Activated CD8-positive, alpha-beta memory T cell treated with anti-CD3 and anti-CD28 coated beads for 24 hours (primary cell): ENCODE measurements at places on chromosomes 13 and 19.
A peak's percentile ranks its signal among the peaks of the same experiment; 100 is the strongest.

DNA sequence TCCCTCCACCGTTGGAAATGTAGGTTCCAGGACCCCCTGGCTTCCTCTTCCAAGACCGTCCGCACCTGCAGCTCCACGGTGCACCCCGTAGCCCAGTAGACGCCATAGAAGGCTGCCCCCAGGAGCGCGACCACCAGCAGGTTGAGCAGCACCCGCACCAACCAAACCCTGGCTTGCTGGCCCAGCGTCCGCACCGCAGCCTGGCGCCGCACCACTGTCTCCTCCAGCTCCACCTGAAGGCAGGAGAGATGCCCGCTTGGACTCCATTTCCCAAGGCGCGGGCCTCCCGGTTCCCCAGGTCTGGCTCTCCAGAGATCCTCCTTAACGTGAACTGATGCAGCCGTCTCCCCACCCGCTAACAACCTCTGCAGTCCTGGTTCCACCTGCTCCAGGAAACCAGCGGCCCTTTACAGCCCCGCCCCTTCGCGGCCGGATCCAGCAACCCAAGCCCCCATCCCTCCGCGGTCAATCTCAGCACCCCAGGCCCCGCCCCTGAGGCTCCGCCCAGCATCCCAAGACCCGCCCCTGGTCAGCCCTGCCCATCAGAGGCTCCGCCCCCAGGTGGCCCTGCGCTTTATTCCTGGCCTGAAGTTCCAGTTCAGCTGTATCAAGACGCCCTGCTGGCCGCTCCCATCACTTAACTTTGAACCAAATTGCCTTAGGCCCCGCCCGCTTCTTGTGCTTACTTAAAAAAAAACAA lies 5.0 kb upstream of the LENG1 start:
- no peak for DNase-seq

DNA sequence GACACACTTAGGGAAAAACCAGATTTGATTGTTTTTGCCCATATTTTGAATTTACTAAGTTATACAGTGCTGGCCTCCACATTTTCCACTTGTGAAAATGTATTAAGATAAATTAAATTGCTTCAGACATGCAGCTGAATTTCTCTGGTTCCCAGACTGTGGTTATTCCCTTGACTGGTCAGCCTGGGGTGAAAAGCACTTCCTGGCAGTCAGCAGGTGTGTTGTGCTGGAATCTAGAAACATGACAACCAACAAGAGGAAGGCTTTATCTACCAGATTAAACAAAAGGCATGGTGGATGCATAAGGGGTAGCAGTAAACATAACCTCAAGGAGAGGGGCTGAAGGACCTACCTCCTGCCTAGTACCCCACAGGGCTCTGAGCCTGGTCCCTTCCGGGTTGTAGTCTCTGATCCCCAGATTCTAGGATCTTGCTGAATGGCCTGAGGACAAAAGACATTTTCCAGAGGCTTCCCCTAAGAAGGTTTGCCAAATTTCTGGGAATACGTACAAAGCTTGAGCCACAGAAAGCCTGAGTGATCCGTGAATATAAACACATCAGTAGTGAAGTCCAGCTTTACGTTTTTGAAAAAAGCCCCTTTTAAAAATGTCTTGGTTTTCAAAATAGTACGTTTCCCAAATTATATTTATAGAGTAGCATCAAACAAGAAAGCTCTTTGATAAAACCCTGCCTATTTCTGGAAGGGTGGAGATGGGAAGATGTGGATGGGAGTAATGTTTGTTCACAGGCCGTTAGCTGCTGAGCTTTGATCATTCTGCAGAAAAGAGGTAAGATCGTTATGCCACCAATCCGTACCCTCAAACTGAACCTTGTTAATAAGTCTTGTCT lies 133.4 kb downstream of the LACC1 start:
- DNase-seq, result no peak

DNA sequence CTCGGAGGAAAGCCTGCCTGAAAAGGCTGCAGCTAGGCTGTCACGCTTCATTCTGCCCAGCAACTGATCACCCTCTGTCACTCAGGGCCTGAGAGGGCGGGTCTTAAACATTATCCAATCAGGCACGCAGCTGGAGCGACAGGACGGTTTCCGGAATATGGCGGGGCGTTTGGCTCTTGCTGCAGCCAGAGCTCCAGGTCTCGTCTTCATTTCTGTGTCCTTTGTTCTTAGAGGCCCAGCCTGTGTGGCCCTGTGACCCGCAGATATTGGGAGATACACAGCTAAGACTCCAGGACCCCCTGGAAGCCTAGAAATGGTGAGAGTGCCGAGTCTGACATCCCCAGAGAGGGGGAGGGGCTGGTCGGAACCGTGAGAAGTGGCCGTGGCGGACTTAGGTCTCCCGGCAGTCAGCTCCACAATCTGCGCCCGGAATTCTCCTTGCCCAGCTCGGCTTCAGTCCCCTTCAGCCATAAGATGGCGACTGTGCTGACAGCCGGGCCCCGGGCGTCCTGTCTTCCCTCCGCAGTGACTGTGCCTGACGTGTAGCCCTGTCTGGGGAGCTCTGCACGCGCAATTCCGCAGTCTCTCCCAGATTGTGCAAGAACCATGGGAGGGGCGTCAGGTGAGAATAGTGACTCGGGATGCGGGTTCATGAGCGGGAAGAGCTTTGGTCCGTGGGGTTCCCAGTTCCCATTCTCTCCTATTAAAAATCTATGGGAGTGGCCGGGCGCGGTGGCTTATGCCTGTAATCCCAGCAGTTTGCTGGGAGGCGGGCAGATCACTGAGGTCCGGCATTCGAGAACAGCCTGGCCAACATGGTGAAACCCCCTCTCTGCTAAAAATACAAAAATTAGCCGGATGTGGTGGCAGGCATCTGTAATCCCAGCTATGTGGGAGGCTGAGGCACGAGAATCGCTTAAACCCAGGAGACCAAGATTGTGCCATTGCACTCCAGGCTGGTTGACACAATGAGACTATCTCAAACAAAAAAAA lies at the start of gene ZNF429:
TSS of gene ZNF429 (plus strand) at position 144 of the 993 bp plus-strand sequence. CDS start at position 314, 170 bp downstream.
- peak; percentile 92 for DNase-seq

GRCh38 chr13:107941345-107942029 lies 273.8 kb downstream of the LIG4 start:
- DNase-seq, result no peak

GRCh38 chr13:113840541-113841352 lies 23.1 kb downstream of the GAS6 start:
- no peak for DNase-seq

GRCh38 chr13:42174344-42175162 lies 97.4 kb upstream of the AKAP11 start:
- DNase-seq, result no peak

- no peak for DNase-seq
Observed at GRCh38 chr13:103356226-103356864, 290.1 kb upstream of the SLC10A2 start.

DNA sequence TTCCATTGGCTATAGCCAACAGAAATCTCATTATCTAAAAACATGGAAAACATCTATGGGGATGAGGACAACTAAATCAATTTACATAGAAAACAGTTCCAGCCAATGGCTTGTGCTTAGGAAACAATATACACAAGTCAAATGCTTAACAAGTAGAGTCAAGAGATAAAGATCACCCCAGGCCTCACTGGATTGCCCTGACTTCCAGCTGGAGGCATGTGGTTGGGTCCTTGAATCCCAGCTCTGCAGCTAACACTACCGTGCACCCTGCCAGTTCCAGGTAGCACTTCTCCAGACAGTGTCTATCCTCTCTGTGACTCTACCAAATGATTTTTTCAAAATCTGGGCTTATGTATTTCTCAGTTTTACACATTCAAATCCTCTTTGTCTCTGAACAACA lies 80.2 kb downstream of the DOCK9 start:
- no peak for DNase-seq

DNA sequence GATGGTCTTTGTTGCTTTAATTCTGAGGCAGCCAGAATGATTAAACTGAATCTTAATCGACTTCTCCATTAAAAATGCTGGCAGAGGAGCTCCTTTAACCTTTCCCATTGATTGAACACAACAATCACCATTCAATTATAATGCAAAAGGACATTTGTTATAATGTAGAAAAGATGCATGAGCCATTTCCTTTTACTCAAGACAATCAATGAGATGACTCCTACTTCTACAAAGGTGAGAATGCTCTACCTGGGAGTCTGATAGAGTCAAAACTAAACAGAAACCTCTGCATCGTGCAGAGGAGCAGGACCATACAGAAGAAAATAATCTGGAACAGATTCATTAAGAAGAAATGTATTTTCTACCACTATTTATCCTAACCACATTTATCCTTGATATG lies 253.6 kb upstream of the DACH1 start:
- no peak for DNase-seq

GRCh38 chr13:24741016-24741662 lies 22.8 kb upstream of the RNF17 start:
- no peak for DNase-seq

DNA sequence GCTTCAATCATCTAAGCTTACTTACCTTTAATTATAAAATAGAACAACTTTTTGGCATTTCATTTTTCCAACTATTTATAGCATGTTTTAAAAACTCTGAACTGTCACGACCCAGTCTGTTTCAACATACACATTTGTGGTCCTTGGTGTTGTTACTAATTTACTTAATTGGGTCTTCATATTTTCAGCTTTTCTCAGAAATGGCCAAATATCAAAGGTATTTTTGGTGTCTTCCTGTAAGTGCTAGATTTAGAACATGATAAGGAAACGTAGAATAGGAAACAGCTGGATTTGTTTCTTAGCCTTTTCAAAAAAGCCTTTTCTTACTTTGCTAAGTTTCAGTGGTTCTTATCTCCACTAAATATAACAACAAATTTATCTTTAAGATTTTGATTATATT lies 11.4 kb downstream of the LPAR6 start:
- no peak for DNase-seq

DNA sequence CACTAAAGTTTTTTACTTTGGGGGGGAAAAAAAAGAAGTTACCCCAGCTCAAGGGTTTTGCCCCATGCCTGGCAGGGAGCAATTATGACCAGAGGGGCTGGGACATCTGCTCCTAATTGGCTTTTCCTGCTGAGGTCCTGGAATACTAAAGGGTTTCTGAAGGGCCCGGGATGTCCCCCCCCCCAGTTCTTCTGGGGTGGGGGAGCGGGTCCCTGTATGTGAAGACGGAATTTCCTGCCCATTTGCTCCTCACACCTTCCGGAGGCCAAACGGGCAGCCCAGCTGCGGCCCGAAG lies 1.1 kb upstream of the DLL3 start:
- no peak for DNase-seq

DNA sequence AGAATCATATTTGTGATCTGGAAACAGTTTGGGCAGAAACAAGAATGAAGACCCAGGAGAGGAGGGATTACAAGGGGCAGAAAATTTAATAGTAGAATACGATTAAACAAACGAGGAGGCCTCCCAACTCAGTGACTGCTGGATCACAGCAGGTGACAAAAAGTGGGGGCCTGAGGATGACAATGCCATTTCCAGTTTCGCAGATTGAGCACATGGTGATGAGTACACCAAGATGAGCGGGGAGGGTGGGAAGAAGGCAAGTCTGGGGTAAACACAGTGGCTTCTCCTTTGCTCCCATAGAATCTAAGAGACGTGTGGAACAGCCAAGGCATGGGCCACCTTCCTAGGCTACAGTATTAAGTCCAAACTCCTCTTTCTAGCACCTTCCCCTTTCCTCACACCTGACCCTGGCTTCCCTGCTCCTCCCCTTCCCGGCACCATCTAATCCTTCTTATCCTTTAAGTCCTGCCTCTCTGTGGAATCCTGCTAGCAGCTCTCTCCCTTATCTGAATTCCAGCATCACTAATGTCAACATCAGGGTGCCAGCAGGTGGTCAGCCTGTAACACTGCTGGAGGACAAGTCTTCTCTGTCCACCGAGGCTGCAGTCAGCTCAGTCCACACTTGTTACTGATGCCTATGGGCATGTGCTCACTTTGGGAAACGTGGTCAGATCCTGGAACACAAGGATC lies 13.5 kb downstream of the ATP7B start:
- no peak for DNase-seq

GRCh38 chr19:27767234-27767633 lies 1445.7 kb downstream of the UQCRFS1 start:
- DNase-seq, result no peak

DNA sequence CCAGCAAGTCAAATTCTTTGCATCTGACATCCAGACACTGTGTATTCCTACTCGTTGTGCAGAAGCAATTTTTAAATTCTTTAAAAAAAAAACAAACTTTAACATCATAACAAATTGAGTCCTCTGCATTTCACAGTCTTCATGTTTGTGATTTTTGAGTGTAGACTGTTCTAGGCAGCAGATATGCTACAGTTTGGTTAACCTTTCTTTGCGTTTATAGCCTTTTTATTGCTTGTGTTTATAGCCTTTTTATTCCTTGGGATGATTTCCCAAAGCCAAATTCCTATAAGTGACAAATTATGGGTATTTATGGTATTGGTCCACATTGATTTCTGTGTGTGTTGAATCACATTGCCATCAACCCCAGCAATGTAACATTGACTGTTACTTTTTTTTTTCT lies 14.9 kb upstream of the RNF113B start:
- no peak for DNase-seq

DNA sequence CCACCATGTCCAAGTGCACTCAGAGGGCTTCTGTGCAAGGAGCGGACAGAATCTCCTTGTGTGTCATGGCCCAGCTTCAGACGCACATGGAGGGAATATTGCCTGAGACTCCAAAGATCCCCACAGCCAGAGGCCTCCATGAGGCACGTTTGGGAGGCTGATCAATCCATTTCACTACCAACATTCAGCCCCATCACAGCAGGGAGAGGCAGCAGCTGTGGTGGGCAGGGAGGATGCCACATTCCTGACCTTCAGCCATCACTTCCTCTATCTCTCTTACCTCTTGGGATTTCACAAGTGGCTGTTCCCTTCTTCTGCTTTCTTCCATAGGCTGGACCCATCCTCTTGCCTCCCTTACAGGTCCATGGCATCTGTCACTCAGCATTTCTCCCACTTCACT lies 82.4 kb upstream of the MBNL2 start:
- DNase-seq, result no peak

DNA sequence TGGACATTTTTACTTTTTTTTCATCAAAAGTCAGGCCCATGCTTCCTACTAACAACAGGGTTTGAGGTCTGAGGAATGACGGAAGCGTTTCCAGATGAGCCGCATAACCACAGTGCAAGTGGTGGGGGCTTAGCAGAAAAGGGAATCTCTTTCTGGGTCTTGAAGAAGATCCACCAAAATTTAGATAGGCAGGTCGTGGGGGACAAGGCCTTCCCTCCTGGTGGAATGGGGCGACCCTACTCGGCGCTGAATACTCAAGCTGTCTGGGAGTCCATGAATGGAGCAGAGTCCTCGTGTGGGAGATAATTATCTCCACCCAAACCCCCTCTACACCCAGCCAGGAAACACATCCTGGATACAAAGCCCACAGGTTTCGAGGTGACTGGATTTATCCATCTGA lies 36.9 kb downstream of the CARS2 start:
- no peak for DNase-seq

DNA sequence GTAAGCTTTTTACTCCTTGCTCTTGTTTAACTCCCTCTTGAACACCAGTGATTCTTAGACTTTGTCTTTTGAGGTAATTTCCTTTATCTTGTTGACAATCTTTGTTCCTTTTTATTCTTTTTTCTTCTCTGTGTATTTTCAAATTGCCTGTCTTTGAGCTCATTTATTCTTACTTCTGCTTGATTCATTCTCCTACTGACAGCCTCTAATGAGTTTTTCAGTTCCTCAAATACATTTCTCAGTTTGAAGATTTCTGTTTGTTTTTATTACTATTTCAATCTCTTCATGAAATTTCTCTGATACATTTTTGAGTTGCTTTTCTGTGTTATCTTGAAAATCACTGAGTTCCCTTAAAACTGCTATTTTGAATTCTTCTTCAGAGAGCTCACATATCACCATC lies 154.1 kb downstream of the ATP8A2 start:
- no peak for DNase-seq
